Gastrocnemius medialis (tissue), 4 donors: ENCODE measurements at places on chromosomes 3 and 15. TPM values are rescaled to one million over a fixed set of nuclear protein-coding genes. Genes with fewer than 3 reads are reported as not detected.

GRCh38 chr3:37256447-37256846, 82.1 kb upstream of the LRRFIP2 start:
- DNase-seq: no peak

CCDC54 gene
- total RNA-seq: not detected

DNA sequence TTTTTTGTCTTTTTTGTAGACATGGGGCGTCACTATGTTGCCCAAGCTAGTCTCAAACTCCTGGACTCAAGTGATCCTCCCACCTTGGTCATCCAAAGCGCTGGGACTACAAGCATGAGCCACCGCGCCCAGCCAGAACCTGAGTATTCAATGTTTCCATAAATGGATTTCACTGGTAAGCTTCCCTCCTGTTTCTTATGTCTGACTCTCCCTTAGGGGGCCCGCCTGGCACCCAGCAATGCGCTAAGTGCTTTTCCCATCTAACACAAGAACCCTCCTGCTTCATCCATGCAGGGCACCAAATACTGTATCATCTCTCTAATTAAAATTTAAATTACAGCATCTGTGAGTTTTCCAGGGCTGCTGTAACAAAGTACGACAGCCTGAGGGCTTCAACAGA, 44.9 kb downstream of the KLF15 start:
- DNase-seq: no peak

MESP1 gene
- total RNA-seq: 5.3 TPM

A4GNT gene
- not detected for total RNA-seq

DNA sequence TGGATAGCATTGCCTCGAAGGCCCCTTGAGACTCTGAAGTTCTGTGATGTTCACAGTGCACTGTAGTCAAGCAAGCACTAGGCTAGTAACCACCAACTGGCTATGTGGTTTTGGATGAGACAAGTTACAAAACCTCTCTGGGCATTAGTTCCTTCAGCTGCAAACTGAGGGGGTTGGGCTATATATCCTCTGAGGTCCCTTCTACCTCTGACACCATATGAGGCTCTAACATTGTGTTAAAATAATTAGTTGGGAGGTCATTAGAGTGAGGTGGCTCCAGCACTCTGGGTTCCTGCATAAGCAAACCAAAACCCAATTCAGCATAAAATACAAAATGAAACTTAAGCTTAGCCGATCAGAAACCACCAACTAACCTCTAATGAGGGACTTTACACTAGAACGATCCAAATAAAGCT, 209.5 kb upstream of the LRRN1 start:
- no peak for DNase-seq

AMT gene
- not detected for total RNA-seq

- no peak for DNase-seq
These were observed 11.0 kb downstream of the SPTBN5 start for GRCh38 chr15:41882689-41883483.

DNA sequence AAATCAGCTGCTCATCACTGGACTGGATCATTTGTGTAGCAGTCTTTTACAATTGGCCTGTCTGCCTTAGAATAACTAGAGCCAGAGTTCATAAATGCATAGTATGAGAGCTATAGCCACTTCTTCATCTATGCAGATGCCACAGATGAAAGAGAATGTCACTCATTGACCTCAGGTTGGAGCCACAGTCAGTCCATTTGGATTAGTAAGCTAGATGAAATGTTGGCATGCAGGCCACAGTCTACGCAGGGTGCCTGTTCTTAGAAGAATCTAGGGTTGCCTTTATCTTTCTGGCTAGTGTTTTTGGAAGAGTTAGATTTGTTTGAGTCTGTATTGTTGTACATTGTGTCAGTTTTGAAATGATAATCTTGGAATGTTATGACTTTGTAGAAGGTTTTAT, 25.4 kb upstream of the EDEM1 start:
- DNase-seq: no peak

ISL2 gene
- total RNA-seq: not detected

CLDN18 gene
- total RNA-seq: not detected

- DNase-seq: no peak
These were observed 10.4 kb downstream of the ARMC8 start for GRCh38 chr3:138197524-138197923.

- peak; percentile 36 for DNase-seq
These were observed 135.8 kb downstream of the CHSY1 start for GRCh38 chr15:101115786-101116680.

- DNase-seq: no peak
These were observed 39.9 kb upstream of the SCN5A start for GRCh38 chr3:38689346-38689745.

SST gene
- total RNA-seq: not detected

CDHR4 gene
- not detected for total RNA-seq

ECE2 gene
- not detected for total RNA-seq

GRCh38 chr15:38254051-38254883, 1.6 kb downstream of the SPRED1 start:
- DNase-seq: peak; percentile 27

- DNase-seq: peak; percentile 16
These were observed 152.3 kb downstream of the CACNA2D3 start for GRCh38 chr3:54274607-54275006.

ALDH1A3 gene
- total RNA-seq: 33.9 TPM

KCNAB1 gene
- total RNA-seq: 2.1 TPM

- no peak for DNase-seq
These were observed 5.3 kb downstream of the TM4SF4 start for GRCh38 chr3:149479621-149480325.

GRCh38 chr3:136473716-136474326, 223.7 kb downstream of the PCCB start:
- DNase-seq: no peak

- no peak for DNase-seq
These were observed 8.4 kb downstream of the SNAP23 start for GRCh38 chr15:42503825-42504224.

SH2D7 gene
- not detected for total RNA-seq

DNA sequence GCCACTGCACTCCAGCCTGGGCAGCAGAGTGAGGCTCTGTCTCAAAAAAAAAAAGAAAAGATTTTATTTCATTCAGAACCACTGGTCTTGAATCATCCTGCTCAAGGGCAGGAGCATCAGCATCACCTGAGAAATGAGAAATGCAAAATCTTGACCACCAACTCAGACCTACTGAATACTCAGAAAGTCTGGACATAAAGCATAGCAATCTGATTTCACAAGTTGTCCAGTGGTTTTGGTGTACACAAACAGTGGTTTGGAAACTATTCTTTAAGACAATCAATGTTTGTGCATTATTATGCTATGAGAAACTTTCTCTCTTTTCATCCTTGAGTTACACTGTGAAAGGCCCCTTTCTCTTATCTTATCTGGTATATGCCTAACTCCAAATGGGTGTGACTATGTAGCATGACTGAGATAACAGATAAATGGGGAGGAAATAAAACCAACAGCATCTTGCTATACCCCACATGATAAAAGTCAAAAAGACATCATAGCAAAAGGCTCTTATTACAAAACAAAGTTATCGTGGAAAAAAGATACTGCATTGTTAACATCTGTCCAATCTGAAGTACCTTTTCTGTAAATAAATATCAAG, 174.2 kb upstream of the STT3B start:
- no peak for DNase-seq

MOBP gene
- not detected for total RNA-seq

- DNase-seq: no peak
These were observed 15.2 kb downstream of the CORO2B start for GRCh38 chr15:68593828-68594532.
